ENCODE measurements at places on chromosomes 11 and 22. TPM values are rescaled to one million over a fixed set of nuclear protein-coding genes. Genes with fewer than 3 reads are reported as not detected.

OR4D5 gene
- not detected for polyA plus RNA-seq

CHST1 gene
- polyA plus RNA-seq: 22.8 TPM

CDKN1C gene
- 36.7 TPM for polyA plus RNA-seq

CRELD2 gene
- polyA plus RNA-seq: 97.3 TPM

SPTBN2 gene
- polyA plus RNA-seq: 159 TPM

INPP5J gene
- polyA plus RNA-seq: 9.4 TPM

EXPH5 gene
- polyA plus RNA-seq: not detected

C11orf87 gene
- 8.6 TPM for polyA plus RNA-seq

CPT1A gene
- 0.35 TPM for polyA plus RNA-seq

LIF gene
- polyA plus RNA-seq: not detected

ZNF70 gene
- polyA plus RNA-seq: 1.3 TPM

IL17REL gene
- not detected for polyA plus RNA-seq

MS4A7 gene
- 0.10 TPM for polyA plus RNA-seq

KRTAP5-7 gene
- polyA plus RNA-seq: 0.56 TPM

CNTF gene
- polyA plus RNA-seq: 2.3 TPM

APOA4 gene
- not detected for polyA plus RNA-seq

NUP160 gene
- 45.5 TPM for polyA plus RNA-seq

KRTAP5-10 gene
- not detected for polyA plus RNA-seq

OR8G5 gene
- not detected for polyA plus RNA-seq

ZNF215 gene
- 0.38 TPM for polyA plus RNA-seq

BARX2 gene
- polyA plus RNA-seq: not detected

CNTN5 gene
- 0.64 TPM for polyA plus RNA-seq

SLC29A2 gene
- polyA plus RNA-seq: 2.2 TPM

FGF4 gene
- polyA plus RNA-seq: not detected

GAL gene
- polyA plus RNA-seq: 2.1 TPM

GSTT2 gene
- not detected for polyA plus RNA-seq

OR51I1 gene
- not detected for polyA plus RNA-seq

MUC2 gene
- polyA plus RNA-seq: not detected

OR10D3 gene
- not detected for polyA plus RNA-seq

SNU13 gene
- polyA plus RNA-seq: 192 TPM

TYR gene
- not detected for polyA plus RNA-seq

SLC22A12 gene
- polyA plus RNA-seq: not detected

OR6T1 gene
- polyA plus RNA-seq: not detected

YAP1 gene
- 0.98 TPM for polyA plus RNA-seq

DRD2 gene
- 0.24 TPM for polyA plus RNA-seq

TSPAN32 gene
- polyA plus RNA-seq: not detected

All from neural cell (in vitro differentiated cells).